ENCODE measurements at places on chromosomes 13 and 19.

GRCh38 chr13:112984954-112985802, 16.2 kb downstream of the MCF2L start:
- no peak for DNase-seq

DNA sequence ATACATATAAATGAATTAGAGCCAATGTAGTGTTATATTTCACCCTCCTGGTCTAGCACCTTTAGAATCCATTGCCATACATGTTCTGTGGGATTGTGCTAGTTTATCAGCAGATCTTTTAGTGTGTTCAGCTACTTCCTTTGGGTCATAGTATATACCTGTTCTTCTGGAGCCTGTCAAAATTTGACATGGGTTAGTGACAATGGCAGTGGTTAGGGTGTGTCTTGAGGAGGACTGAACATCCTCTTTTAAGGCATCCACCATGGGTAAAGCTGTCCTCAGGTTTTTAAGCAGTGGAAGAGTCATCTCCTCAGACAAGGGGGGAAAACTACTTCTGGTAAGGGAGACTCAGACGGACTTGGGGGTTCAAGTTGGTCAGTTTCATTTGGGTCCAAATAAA, 29.4 kb downstream of the DNAJC3 start:
- no peak for DNase-seq

- no peak for DNase-seq
Measured at GRCh38 chr13:43794416-43794815, 7.6 kb upstream of the ENOX1 start.

- DNase-seq, result no peak
Measured at GRCh38 chr13:66402066-66402465, 828.1 kb downstream of the PCDH9 start.

GRCh38 chr19:47445937-47446402, 25.7 kb downstream of the SLC8A2 start:
- no peak for DNase-seq

- no peak for DNase-seq
Measured at GRCh38 chr19:49808711-49809159, 4.4 kb downstream of the FUZ start.

DNA sequence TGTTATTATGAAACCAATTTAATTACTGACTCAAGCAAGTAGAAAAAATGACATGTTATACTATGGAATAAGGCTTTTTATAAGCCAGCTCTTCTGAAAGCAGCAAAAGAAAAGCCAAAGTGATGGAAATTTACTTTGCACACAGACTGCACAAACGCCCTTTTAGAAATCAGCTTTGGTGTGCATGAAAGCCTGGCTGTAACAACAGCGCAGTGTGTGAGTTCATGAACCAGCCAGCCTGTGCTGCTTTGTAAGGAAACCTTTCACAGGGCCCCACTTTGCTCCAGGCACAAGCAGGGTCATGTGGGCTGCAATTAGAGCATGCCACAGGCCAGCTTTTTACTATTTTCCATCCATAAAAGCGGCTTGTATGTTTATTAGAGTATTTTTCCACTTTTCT, 13.6 kb upstream of the IFT88 start:
- no peak for DNase-seq

Data from HTR-8/SVneo (cell line).